Activated CD4-positive, alpha-beta T cell treated with anti-CD3 and anti-CD28 coated beads, Interleukin-2, Interleukin-4, amounts not matched to agents 100 ng/mL and 50 ng/mL, durations not matched to agents 16 hours and 8 hours (primary cell): ENCODE measurements at places on chromosomes 11 and 22.

- DNase-seq, result no peak
These were observed 5.2 kb upstream of the ZC3H12C start for GRCh38 chr11:110087812-110088534.

- DNase-seq, result no peak
These were observed 1008.4 kb downstream of the BRD1 start for GRCh38 chr22:48819232-48819631.

DNA sequence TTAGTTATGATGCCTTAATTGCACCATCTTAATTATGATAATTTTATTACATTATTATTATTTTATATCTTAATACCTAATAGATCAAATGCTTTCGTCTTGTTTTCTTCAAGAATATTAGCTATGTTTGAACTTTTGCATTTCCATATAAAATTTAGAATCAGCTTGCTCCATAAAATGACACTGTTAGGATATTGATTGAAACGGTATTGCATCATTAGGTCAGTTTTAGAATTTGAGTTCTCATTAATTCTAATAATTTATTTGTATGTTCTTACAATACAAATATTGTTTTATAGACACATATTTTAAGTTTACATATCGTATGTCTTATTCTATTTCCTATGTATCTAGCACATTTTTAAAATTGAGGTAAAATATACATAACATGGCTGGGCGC is 6.7 kb downstream of the CFAP68 start:
- no peak for DNase-seq

GRCh38 chr11:68128682-68129327 is 7.6 kb upstream of the CHKA start:
- DNase-seq, result no peak

DNA sequence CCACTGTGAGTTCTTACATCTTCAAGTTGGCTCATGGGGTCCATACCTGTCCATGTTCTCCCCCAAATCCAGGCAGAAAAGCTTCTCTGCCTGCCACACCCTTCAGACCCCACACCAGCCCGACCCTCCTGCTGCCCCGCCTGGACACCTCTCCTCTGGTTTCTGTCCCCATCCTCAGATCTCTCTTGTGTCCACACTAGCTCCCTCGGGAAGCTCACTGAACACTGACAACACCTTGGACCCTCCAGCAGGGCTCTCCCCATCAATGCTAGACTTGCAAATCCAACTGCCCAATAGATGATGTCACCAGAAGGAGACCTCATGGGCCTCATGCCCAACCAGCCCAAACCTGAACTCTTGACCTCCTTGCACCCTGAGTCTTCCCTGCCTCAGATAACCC is 2.9 kb downstream of the SCARF2 start:
- DNase-seq, result no peak

DNA sequence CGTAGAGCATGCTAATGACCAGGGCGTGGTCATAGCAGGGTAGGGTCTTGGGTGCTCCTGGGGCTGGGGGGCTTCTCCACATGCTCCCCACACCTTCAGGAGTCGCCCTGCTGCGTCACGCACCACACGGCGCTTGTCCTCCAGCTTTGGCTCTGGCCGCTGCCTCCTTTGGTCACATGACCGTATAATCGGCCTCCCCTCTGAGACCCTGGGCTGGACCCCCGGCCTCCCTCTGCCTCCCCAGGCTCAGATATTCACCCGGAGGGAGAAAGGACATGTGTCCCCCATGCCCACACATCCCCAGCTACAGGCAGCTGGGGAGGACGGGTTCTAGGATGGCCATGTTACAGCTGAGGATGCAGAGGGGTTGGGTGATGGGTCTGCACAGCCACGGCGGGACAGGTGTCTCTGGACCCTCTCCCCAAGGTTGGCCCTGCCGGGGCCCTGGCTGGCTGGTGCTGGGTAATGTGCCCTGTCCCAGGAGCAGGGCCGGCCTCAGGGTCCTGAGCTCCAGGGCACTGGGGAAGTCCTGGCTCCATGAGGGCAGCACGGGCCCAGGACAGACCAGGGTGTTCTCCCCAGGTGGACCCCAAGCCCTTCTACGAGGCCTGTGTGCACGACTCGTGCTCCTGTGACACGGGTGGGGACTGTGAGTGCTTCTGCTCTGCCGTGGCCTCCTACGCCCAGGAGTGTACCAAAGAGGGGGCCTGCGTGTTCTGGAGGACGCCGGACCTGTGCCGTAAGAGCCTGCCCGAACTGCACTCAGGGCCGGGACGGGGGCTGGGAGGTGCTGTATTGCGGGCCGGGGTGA is 14.5 kb downstream of the MUC2 start:
- DNase-seq, result no peak

DNA sequence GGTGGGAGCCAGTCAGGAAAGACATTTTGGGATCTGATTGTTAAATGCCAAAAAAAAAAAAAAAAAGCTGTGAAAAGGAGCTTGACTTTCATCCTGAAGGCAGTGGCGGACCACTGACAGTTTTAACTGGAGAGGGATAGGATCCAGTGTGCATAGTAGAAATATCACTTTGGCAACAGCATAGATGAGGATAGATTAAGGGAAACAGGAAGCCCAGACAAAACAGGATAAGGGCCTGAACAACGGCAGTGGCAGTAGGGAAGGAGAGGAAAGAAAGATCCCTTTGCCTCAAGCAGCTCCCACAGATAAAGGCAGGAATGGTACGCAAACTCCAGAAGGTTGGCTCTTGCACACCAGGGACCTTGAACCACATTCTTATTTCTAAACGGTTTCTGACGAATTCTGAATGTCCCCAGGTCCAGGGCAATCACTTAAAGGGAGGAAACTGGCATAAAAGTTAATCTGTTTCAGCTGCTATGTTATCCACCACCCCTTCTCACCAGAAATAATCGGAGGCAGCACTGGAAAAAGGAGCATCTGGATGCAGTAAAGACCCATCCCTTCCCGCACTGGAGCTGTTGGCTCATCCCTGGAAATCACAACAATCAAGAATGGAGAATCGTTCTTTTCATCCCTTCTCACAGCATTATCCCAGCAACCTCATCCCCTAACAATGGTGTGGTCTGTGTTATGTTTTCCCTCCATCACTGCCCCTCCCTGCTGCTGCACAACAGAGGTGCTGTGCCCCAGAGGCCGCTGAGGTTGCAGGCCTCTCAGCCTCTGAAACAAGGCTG is 99.1 kb downstream of the GAB2 start:
- DNase-seq, result no peak

DNA sequence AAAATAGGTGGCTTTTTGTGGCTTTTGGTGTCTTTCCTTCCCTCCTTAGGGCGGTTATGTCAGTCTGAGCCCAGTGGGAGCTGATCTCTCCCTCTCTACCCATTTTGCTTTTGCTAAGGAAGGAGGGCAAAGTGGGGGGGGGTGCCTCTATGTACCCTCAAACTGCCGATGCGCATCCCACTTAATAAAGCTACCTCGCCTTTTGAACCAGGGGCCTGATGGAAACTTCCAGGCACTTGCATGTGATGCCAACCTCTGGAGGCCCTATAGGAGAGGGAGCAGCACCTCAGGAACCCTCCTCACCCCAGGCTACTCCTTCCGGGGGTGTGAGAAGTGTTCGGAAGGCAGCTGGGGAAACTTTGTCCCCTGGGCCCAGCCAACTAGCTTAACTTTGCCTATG is 97.0 kb upstream of the HSD17B12 start:
- no peak for DNase-seq

- no peak for DNase-seq
These were observed 347.9 kb downstream of the DLG2 start for GRCh38 chr11:85279267-85279666.

DNA sequence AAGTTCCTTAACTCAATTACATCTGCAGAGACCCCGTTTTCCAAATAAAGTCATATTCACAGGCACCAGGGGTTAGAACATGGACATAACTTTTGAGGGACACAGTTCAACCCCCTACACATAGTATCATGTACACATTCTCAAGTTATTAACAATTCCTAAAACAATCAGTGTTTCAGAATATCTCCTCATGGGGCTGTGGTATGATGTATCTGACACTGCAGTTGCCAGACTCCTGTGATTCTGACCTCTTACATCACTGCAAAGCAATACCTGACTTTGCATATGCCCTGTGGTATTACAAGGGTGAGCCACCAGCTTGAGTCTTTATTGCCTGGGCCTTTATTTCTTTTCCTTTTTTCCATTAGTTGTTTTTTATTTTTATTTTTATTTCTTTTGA is 141.7 kb downstream of the COMMD9 start:
- no peak for DNase-seq

DNA sequence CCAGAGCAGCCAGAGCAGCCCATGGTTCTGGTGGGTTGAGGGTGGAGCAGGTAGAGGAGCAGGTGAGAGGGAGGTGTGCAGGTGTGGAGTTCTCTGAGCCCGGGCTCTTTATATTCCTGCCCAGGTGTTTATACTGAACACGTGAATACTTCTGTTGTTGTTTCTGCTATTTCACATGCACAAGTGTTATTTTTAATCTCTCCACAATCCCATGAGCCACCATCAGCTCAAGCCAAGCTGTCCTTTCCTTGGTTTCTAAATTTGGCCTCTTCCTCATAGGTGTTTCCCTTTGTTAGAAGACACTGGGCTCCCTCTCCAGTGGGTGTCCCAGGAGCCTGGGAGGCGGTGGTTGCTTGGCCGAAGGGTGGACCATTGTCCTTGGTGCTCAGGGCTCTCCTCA is at the start of gene KRTAP5-3:
TSS of gene KRTAP5-3 (minus strand) at position 101 of the 400 bp plus-strand sequence. CDS start at position 23, 78 bp downstream.
- DNase-seq, result no peak

GRCh38 chr22:49845241-49845640 is 8.4 kb upstream of the ZBED4 start:
- no peak for DNase-seq

DNA sequence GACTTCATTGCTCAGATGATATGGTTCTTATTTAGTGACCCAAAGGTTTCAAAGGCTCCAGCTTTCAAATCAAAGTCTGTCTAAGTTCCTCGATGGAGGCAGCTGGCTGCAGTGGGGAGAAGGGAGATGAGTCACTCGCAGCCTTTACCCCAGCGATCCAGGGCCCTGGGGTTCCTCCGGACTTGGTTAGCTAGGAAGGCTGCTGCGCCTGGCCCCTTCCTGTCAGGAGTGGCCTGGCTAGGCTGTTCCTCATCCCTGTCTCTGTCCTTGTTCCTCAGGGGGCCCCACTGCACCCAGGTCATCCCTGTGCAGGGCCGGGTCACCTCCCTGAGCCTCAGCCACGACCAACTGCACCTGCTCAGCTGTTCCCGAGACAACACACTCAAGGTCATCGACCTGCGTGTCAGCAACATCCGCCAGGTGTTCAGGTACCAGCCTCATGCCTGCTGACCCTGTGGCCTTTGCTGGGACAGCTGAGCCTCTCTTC is 13.9 kb downstream of the ATG16L2 start:
- no peak for DNase-seq

GRCh38 chr11:125182573-125182972 is 18.0 kb downstream of the PKNOX2 start:
- DNase-seq, result no peak

GRCh38 chr22:23069502-23070357 is 589 bp upstream of the GNAZ start:
- DNase-seq, result peak; percentile 82

DNA sequence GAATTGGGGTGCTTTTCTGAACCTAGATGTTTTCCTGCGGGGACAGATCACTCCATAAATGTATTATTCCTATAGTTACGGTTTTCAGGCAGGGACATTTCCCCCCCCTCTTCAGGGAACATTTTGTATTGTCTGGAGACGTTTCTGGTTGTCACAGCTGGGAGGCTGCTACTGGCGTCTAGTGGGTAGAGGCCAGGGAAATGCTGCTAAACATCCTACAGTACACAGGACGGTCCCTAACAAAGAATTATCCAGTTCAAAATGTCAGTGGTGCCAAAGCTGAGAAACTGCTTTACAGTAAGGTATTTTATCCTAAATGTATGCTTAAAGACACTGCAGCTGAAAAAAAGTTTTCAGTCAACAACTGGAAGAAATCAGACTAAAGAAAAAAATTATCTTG is 19.4 kb downstream of the PIWIL4 start:
- no peak for DNase-seq

GRCh38 chr11:3073029-3073435 is 15.8 kb upstream of the CARS1 start:
- DNase-seq, result no peak

GRCh38 chr11:126214441-126214840 is 2.9 kb downstream of the FAM118B start:
- DNase-seq, result no peak

GRCh38 chr22:17481424-17481823 is 81.9 kb upstream of the SLC25A18 start:
- peak; percentile 20 for DNase-seq

- peak; percentile 45 for DNase-seq
These were observed 115.9 kb downstream of the ARFGAP2 start for GRCh38 chr11:47060807-47061206.

GRCh38 chr22:44328326-44328725 is 15.6 kb upstream of the SHISAL1 start:
- DNase-seq, result no peak

DNA sequence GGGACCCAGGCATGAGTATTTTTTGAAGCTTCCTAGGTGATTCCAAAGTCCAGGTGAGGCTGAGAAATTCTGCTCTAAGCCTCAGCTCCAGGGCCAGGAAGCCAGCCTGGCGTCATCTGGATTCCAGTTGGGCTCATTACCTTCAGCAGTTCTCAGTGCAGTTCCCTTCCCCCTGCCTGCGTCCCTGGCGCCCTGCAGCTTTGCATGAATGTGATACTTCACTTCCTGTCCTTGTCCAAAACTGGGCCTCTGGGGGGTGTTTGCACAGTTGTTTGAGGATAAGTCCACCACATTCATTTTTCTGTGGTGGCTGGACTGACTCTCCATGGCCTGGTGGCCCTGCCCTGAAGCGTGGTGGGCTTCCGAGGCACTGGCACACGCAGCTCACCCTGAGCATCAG is 98.1 kb downstream of the TENM4 start:
- DNase-seq, result no peak

- no peak for DNase-seq
These were observed 267.4 kb upstream of the ISX start for GRCh38 chr22:34798605-34799004.

- no peak for DNase-seq
These were observed 65.8 kb downstream of the PARVB start for GRCh38 chr22:44089717-44090570.

DNA sequence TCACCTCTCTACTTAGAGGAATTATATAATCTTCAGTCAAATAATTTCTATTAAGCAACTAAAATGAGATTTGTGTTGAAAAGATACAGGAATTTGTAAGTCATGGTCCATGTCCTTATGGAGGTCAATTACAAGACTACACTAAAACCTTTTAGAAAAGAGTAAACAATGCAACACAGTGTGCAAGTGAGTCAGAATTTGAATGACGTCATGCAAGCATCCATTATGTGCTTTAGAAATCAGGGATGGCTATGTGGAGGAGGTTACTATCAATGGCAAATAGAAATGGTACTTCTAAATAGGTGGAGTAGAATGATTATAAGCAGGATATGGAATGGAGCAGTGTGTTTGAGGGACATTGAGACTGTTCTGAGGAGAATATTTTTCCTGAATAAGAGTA is 16.6 kb downstream of the OR10D3 start:
- DNase-seq, result no peak

DNA sequence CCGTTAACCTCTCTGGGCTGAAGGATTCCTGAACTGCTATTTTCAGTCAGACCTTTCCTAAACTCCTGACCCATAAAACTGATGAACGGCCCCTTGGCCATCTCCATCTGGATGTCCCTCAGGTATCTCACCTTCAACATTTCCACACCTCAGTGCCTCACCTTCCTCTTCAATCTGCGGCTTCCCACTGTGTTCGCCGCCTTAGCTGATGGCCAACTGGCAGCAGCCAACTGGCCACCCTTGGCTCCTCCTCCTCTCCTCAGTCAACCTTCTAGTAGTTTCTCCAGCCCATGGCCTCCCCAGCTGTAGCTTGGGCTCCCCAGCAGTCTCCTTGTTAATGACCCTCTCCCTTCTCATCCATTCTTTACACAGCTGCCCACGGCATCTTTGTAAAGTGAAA is 55.0 kb upstream of the PHOX2A start:
- DNase-seq, result no peak

- peak; percentile 71 for DNase-seq
These were observed 946.0 kb downstream of the FAM181B start for GRCh38 chr11:81787584-81788049.
